ENCODE measurements at places on chromosomes 1 and 21.

- no peak for DNase-seq
Measured at GRCh38 chr1:30444401-30444800, 279.0 kb downstream of the MATN1 start.

GRCh38 chr1:81053826-81054225, 746.9 kb upstream of the ADGRL2 start:
- DNase-seq, result no peak

GRCh38 chr1:153921803-153922075, 1.0 kb downstream of the GATAD2B start:
- DNase-seq, result no peak

GRCh38 chr21:15003463-15004135, 61.2 kb downstream of the NRIP1 start:
- DNase-seq, result no peak

- peak; percentile 12 for DNase-seq
Measured at GRCh38 chr1:44609412-44609767, 64.9 kb downstream of the TMEM53 start.

DNA sequence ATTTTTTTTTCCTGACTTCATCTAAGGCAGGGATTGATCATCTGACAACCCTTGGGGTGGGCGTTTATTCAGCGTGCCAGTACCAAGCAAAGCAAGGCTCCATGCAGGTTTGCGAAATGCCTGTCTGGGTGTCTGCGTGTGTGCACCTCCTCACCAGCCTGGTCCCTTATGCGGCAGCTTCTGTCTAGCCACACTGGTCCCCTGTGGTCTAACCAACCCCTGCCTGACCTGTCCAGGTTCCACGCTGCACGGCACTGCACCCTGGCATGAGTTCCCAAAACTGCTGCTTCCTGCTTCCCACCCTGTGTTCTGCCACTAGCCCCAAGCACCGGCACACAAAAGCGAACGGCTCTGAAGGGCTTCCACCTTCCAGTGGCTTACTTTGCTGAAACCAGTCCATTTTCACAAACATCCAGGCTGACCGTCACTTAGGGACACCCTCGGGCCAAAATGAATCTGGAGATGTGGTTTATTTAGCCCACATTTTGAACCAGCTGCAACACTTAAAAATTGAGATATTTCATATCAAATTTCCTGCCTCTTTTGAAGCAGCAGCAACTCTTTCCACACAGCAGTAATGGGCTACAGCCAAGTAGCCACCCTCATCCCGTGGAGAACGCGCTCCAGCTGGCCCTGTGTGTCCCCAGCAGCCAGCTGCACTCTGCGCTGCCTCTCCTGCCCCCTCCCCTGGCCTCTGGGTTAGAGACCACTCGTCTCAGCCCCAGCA, 55.7 kb downstream of the HLCS start:
- no peak for DNase-seq

DNA sequence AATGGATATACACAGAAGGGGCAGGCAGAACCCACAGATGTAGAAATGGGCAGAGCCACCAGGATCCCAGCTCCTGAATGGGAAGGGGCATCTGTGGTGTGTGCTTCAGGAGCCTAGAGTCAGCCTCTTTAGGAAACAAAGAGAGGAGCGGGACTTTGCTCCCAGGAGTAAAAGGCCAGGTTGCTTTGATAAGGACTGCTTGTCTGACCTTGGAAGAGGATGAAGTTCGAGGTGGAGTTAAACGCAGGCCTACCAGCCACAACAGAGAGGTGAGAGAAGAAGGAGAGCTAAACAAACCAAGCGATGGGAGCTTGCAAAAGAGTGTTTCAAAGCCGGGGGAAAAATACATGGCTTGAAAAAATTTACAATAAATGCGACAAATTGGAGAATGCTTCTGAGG, 49.9 kb upstream of the TMPRSS2 start:
- DNase-seq, result no peak
